ENCODE measurements at places on chromosomes 1 and 21.
A peak's percentile ranks its signal among the peaks of the same experiment; 100 is the strongest.

- DNase-seq, result no peak
Observed at GRCh38 chr1:229447809-229448252, 13.9 kb upstream of the ACTA1 start.

GRCh38 chr1:79089946-79090345 is 83.4 kb upstream of the ADGRL4 start:
- DNase-seq, result no peak

GRCh38 chr21:41597227-41597626 is 89.3 kb upstream of the TMPRSS2 start:
- no peak for DNase-seq

GRCh38 chr1:63880958-63881576 is 107.2 kb downstream of the ROR1 start:
- DNase-seq, result no peak

DNA sequence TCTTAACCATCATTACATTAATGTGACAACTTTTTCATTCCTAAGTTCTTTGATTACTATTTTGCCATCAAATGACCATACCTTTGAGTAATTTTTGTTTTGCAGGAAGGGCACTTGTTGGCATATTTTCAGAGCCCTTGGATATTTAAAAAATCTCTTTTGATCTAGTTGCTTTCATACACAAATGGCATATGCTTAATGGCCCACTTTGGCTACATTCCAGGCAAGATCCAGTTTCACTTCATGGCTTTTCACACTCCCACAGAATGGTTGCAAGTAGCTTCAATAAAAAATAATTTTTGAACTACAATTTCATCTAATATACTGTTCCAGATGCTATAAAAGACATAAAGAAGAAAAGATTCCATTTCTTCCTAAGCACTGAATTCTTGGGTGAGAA is 18.1 kb downstream of the ADAM30 start:
- no peak for DNase-seq

GRCh38 chr1:58754683-58755467 is 29.0 kb downstream of the JUN start:
- DNase-seq, result no peak

- no peak for DNase-seq
Observed at GRCh38 chr1:37394574-37395464, 79.6 kb upstream of the ZC3H12A start.

GRCh38 chr1:159015440-159015909 is 5.8 kb downstream of the IFI16 start:
- DNase-seq, result peak; percentile 88

- no peak for DNase-seq
Observed at GRCh38 chr21:45236481-45236880, 51.2 kb downstream of the POFUT2 start.

GRCh38 chr1:177092001-177092400 is 72.5 kb downstream of the ASTN1 start:
- DNase-seq, result no peak

- peak; percentile 17 for DNase-seq
Observed at GRCh38 chr1:2921970-2922686, 99.1 kb upstream of the ACTRT2 start.

- no peak for DNase-seq
Observed at GRCh38 chr1:31984419-31985347, 29.0 kb upstream of the KHDRBS1 start.

DNA sequence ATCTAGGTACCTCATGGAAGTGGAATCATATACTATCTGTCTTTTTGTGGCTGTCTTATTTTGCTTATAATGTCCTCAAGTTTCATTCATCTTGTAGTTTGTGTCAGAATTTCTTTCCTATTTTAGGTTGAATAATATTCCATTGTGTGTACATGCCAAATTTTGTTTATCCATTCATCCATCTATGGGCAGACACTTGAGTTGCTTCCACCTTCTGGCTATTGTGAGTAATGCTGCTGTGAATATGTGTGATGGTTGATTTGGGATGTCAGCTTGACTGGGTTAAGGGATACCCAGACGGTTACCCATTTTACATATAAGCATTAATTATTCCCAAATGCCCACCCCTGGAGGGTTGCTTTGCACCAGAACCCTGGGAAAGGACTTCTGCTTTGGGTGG is 477.5 kb downstream of the PTPRU start:
- no peak for DNase-seq

GRCh38 chr1:216562383-216562782 is 139.1 kb upstream of the USH2A start:
- no peak for DNase-seq

DNA sequence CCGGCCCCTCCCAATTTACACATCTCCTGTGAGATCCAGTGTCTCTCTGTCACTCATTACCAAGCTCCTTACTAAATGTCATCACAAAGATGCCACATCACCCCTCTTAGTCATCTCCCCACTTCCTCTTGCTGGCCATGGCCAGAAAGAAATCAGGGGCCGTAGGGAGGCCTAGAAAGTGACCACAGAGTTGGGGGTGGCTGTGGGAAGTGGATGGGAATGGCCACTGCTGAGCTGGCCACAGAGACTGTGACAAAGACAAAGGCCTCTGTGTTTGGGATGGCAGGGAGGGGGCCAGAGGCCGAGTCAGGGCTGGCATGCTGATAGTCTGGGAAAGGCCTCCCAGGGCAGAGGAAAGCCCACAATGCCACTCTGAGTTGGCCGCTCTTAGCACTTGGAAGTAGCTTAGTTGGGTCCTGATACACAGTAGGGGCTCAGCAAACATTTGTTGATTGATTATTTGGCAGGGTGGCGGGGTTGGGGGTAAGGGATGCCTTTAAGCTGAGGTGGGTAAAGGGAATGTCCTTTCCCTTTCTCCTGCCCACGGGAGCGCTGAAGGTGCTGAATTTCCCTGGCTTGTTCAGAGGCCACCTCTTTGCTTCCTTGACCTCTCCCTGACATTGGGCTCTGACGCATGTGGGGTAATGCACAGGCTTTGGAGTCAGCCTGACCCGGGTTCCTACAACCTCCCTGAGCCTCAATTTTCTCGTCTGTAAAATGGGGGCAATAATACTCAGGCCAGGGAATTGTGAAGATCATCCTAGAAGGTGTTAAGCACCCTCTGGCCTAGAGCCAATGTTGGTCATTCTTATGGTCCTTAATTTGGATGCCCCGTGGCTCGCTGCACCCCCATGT is 13.2 kb downstream of the NAV1 start:
- no peak for DNase-seq

GRCh38 chr1:93346421-93346993 is 800 bp downstream of the DR1 start:
- peak; percentile 21 for DNase-seq

- DNase-seq, result no peak
Observed at GRCh38 chr21:30083225-30083945, 83.2 kb downstream of the CLDN17 start.

GRCh38 chr1:85681087-85681486 is 27.1 kb downstream of the ZNHIT6 start:
- DNase-seq, result no peak

GRCh38 chr21:37655611-37656300 is 260.5 kb downstream of the KCNJ6 start:
- no peak for DNase-seq

DNA sequence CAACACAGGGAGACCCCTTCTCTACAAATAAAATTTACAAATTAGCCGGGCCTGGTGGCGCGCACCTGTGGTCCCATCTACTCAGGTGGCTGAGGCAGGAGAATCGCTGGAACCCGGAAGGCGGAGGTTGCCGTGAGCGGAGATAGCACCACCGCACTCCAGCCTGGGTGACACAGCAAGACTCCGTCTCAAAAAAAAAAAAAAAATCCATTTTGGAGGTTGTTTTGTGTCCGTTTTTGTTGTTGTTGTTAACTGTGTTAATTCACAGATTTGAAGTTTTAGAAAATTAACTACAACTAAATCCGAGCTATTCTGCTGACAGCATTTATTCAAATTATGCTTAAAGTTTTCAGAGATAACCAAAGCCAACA is 618 bp downstream of the CLCC1 start:
- DNase-seq, result no peak

DNA sequence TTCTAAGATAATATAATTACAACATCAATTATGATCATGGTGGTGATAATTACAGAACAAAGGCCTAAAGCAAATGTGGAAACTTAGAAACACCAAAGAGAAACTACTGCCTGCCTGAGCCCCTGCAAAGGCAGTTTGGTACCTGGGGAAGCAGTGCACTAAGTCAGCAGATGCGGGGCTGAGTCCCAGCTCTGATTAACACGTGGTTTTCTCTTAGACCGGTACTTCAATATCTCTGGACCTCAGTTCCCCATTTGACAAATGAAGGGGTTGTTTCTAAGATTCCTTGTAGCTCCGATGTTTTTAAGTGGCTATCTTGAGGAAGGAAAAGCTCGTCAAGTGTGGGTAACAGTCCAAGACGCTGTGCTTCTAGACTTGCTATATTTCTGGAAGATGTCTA is 16.7 kb upstream of the PLEKHA6 start:
- DNase-seq, result no peak
